ENCODE measurements at places on chromosomes 6 and 20.

GRCh38 chr6:19551611-19552010 lies 285.6 kb upstream of the ID4 start:
- no peak for DNase-seq

DNA sequence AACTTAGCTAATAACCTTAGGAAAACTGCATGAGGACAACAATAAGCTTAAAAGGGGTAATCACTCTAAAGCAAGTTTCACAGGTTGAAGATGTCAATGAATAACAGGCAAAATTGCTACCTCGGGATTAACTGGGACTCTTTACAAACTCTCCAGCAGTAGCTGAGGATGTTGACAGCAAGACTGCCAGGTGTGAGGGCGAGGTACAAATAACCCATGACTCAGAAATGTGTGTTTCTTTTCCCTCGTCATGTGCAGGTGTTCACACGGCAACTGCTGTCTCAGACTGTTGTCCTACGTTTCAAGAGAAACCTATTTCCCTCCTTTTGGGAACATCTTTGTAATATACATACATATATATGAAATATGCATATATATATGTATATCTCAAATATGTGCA lies 15.9 kb downstream of the BCAS1 start:
- no peak for DNase-seq

GRCh38 chr6:159736908-159737307 lies 9.6 kb downstream of the WTAP start:
- DNase-seq, result no peak

DNA sequence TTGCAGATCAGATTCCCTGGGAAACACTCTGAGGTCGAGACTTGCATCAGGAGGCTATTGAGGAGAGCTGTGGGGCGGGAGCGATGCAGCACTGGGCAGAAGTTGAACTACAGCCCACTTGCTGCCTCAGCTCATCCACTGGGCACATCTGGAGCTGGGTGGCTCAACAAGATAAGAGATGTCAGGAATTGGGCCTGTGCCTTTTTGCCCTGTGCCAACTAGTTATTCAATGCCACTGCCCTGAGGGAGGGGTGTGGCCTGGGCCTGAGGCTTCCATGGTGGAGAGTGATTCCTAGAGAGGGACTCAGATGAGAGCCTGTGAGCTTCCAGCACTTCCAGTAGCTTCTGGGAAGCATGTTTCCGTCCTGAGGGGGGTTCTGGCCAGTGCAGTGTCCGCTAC lies 32.7 kb downstream of the BRPF3 start:
- DNase-seq, result no peak

DNA sequence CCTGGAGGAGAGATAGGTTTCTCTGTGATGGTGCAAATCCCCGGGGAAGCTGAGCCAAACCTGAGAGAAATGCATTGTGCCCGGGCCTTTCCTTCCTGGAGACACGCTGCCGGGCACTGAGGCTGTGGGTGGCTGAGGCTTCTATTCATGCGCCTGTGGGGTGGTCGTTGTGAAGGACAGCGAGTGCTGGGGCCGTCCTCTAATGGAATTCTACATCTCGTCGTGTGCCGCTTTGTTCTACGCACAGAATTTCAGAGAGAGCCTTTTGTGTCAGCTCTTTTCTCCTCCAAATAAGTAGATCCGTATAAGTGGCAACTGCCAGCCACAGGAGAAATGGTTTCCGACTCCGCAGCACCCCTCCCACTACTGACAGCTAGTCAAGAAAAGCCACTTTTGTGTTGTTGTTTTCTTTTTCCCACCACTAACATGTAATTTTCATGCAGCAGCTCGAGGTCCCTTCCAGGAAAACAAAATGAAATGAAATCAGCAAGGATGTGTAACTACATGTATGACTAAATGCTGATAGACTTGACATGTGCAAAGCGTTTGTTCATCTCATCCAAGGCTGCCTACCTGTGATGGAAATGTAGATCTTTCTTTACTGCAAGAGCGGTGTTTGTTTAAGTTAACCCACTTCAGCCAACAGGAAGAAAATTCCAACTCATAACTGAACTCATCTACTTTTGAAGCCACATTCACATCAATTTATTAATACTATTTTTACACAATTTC lies 26.4 kb upstream of the PXDC1 start:
- DNase-seq, result no peak

GRCh38 chr6:37903351-37904340 lies 84.1 kb downstream of the ZFAND3 start:
- no peak for DNase-seq

GRCh38 chr20:17228624-17229061 lies 1.8 kb downstream of the PCSK2 start:
- DNase-seq, result no peak

DNA sequence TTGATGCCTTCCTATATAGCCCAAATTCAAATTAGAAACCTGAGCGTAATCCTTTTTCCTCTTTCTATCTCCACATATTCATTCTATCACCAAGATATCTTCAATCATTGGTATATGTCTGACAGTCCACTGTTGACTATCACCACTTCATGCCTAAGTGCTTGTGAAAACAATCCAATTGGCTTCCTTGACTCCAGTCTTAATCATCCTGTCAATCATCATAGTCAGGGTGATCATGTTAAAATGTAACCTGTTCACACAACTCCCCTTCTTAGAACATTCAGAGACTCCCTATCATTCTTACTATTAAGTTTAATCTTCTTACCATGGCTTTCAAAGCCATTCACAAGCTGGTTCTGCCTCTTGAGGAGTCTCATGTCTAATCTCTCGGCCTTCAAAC lies 616.7 kb downstream of the PHF3 start:
- no peak for DNase-seq

- DNase-seq, result no peak
Observed at GRCh38 chr6:42212442-42212841, 5.2 kb downstream of the MRPS10 start.

DNA sequence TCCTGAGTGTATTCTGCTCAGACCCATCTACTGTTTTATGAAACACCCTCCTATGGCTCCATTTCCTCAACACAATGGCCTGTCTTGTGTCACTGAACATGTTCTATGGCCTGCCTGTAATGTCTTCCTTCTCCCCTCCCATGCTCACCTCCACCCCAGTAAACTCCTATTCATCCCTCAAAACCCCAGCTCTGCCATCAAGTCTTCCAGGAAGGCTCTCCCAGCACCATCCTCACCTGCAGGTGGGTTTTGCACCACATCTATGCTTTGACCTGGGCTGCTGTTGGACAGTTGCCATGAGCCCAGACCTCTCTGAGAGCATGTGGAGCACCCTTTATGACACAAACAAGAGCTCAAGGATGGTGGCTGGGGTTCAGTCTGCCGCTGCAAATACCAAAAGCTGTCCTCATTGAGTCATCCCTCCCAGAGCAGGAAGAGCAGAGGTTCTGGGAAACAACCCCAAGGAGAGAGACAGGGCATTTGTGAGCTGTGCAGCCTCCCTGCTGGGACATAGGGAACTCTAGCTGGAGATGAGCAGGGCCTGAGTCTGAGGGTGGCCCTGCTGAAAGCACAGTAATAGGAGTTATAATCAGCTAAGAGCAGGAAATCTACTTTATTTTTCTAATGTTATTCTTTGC lies 93.8 kb upstream of the CD93 start:
- DNase-seq, result no peak

GRCh38 chr20:63488315-63489251 lies 10.3 kb downstream of the EEF1A2 start:
- no peak for DNase-seq

DNA sequence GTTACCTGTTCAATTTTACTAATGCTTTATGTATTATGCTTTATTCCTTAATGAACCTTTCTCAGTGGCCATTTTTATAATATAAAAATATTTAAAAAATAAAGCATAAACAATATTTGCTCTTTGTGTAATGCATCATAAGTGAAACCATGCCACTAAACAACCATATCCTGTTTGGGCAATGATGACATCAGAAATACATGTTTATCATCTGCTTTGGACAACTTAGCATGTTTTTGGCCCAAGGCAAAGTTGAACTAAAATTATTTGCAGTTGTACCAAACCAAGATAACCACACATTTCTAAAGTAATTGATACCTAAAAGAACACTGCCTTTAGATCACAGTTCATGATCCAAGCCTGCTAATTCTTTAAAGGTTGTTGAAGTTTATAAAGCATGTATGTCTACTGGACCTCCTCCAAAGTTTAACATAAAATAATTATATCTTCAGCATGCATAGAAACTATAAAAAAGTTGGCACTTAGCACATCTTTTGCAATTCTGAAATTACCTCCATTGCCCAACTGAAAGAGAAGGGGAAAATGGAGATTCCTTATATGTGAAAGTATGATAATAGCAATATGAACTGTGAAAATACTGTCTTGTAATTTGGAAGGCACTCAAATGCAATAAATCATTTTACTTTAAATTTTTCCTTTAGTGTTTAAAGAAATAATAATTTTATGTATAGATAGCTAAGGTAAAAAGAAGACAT lies 325.6 kb upstream of the RUNX2 start:
- DNase-seq, result no peak

- DNase-seq, result no peak
Observed at GRCh38 chr20:34624629-34625028, 52.3 kb downstream of the PIGU start.

DNA sequence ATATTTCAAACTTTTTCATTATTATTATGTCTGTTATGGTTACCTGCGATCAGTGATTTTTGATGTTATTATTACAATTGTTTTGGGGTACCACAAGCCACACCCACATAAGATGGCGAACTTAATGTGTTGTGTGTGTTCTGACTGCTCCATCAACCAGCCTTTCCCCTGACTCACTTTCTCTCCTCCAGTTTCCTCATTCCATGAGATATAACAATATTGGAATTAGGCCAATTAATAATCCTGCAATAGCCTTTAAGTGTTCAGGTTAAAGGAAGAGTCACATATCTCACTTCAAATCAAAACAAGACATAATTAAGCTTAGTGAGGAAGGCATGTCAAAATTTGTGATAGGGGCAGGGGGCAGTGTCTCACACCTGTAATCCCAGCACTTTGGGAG lies 16.3 kb upstream of the POPDC3 start:
- DNase-seq, result no peak

GRCh38 chr6:29758761-29759160 lies 35.5 kb downstream of the HLA-F start:
- DNase-seq, result no peak

- DNase-seq, result no peak
Observed at GRCh38 chr6:79833964-79834284, 113.4 kb downstream of the ELOVL4 start.

DNA sequence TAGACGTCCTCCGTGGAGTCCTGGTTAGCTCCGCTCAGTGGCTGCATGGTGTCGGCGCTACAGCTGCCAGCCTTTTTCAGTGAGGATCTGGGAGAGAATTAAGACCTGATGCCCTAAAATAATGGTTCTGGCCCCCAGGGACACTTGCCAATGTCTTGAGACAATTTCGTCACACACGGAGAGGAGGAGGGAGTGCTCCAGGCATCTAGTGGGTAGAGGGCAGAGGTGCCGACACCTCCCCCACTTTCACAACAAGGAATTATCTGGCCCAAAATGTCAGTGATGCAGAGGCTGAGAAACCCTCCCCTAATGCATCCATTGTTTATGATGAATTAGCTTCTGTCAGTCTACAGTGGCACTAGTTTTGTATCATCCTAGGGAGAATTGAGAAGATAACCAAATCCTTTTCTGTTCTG lies 24.4 kb downstream of the TMEM181 start:
- DNase-seq, result no peak

DNA sequence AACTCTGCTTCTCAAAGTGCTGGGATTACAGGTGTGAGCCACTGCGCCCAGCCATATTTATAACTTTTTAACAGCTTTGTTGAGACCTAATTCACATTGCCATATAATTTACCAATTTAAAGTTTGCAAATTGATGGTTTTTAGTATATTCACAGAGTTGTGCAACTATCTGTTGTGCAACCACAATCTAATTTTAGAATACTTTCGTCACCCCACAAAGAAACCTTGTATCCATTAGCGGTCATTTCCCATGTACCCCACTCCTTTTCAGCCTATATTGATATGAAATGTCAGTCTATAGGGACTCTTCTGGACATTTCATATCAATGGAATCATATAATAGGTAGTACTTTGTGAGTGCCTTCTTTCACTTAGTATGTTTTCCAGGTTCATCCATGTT lies 55.8 kb downstream of the FOXO3 start:
- no peak for DNase-seq

- DNase-seq, result peak; percentile 66
Observed at GRCh38 chr20:35994994-35995453, 26.6 kb downstream of the CNBD2 start.

DNA sequence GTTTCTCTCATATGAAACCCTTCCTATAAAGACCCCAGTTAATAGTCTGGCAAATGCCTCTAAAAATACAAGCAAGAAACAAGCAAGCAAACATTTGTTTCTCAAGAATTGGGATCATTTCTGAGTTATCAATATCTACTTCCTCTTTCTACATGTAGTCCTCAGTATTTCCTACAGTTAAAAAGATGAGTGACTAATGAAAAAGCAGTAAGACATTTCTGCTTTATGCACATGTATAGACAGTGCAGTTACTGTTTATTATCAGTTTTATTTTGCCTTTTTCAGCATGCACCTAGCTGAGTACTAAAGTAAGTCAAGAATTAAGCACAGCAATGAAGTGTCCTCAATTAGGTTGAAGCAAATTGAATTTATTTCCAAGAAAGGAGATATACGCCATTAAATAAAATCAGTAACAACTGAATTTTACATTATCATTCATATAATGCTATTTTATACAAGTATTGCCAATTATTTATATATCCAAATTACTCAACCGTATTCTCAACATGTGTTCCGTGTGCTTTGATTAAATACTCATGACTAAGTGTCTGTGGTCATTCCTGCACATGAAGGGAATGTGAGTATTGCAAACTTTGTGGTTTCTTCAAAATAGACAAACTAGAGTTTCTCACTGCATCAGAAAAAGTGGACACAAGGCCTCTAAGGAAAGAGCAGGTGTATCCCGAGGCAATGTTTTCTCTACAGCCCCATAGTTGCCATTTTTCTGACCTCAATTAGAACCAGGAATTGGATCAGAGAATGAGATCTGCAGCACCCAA lies 159.3 kb upstream of the MARCKS start:
- no peak for DNase-seq

GRCh38 chr6:89081423-89082322 lies 1.1 kb downstream of the PNRC1 start:
- DNase-seq, result peak; percentile 58

GRCh38 chr20:11924923-11925322 lies 7.2 kb downstream of the BTBD3 start:
- no peak for DNase-seq

- no peak for DNase-seq
Observed at GRCh38 chr6:69790629-69791028, 6.2 kb downstream of the LMBRD1 start.

- DNase-seq, result no peak
Observed at GRCh38 chr20:5848711-5849505, 98.7 kb downstream of the SHLD1 start.

DNA sequence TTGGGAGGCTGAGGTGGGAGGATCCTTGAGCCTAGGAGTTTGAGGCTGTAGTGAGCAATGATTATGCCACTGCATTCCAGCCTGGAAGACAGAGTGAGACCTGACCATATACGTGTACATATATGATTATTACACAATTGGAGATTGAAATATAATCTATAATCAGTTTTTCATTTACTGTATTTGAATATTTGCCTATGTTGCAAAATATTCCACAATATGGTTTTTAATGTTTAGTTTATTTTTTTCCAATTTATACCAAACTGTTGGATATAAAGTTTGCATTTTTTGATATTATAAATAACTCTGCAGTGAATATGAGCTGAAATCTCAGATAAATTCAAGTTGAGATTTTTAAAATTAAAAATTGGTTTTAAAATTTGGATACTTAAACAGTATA lies 79.6 kb upstream of the SIRPG start:
- DNase-seq, result no peak
